ENCODE measurements at places on chromosomes 11 and 22. TPM values are rescaled to one million over a fixed set of nuclear protein-coding genes. Genes with fewer than 3 reads are reported as not detected.

Gene PRDM11
- polyA plus RNA-seq = 13.0 TPM

Gene CEP57
- polyA plus RNA-seq = 63.3 TPM

Gene FTH1
- polyA plus RNA-seq = 3,889 TPM

Gene C22orf42
- polyA plus RNA-seq = 5.8 TPM

Gene RTCB
- polyA plus RNA-seq = 70.7 TPM

Gene KBTBD3
- 10.0 TPM for polyA plus RNA-seq

Gene MUC5AC
- polyA plus RNA-seq = 0.02 TPM

Gene PARVA
- 34.5 TPM for polyA plus RNA-seq

Gene STK33
- polyA plus RNA-seq = 23.0 TPM

Gene PGA4
- polyA plus RNA-seq = not detected

Gene CD3D
- not detected for polyA plus RNA-seq

Gene ANO3
- 3.9 TPM for polyA plus RNA-seq

Gene GSTT2B
- polyA plus RNA-seq = 10.2 TPM

Gene P2RY2
- polyA plus RNA-seq = not detected

Gene KDELR3
- 11.4 TPM for polyA plus RNA-seq

Gene PARVG
- 7.0 TPM for polyA plus RNA-seq

Measured in spinal cord (tissue), 10 donors.